ENCODE measurements at places on chromosomes 12 and 14. TPM values are rescaled to one million over a fixed set of nuclear protein-coding genes. Genes with fewer than 3 reads are reported as not detected.

- H3K36me3 ChIP-seq: no peaks in the 10 kb centered on the region
- H3K27ac ChIP-seq: no peak overlapping the region
- DNase-seq: no peak
- no peaks in the 10 kb centered on the region for H3K27me3 ChIP-seq
Observed at GRCh38 chr14:73834261-73834625, 17.4 kb upstream of the PTGR2 start.

DNA sequence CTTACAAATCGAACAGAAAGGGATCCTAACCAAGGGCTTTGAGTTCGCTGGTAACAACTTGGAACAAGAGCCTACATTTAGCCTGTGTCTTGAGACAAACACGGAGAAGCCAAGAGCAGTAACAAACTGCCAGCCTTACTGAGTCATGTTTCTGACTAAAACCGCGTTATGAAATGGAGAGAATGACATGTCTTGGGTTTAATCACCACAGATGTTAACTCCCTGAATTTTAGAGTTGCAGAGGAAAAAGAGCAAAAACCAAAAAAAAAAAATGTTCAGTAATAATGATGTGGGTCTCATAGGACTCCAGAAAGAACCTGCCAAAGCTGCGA, 1.0 kb downstream of the BLTP3B start:
- no peak overlapping the region for H3K27ac ChIP-seq
- H3K27me3 ChIP-seq: no peaks in the 10 kb centered on the region
- peaks cover 9% of the 10 kb centered on the region for H3K36me3 ChIP-seq
- H3K4me1 ChIP-seq: peaks cover 4% of the 10 kb centered on the region
- H3K4me3 ChIP-seq: peak overlapping the region; percentile 89

DNA sequence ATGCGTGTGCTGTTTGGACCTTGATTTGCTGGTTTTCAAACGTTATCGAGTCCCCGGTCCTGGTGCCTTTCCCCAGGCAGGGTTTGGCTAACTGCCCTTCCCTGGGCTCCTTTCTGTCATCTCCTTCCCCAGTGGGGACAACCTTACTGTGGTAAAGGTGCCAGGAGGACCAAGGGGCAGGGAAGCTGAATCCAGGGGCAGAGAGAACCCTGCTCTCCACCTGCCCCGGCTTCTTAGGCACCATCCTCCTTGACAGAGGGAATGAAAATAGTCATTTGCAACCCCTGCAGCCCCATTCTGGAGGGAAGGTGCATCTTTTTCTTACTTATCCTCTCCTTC, 5.0 kb downstream of the CEBPE start:
- no peaks in the 10 kb centered on the region for H3K4me1 ChIP-seq
- H3K36me3 ChIP-seq: no peaks in the 10 kb centered on the region
- peaks cover 18% of the 10 kb centered on the region for H3K27me3 ChIP-seq
- H3K27ac ChIP-seq: no peak overlapping the region

GRCh38 chr12:31363831-31364230, 37.9 kb upstream of the SINHCAF start:
- H3K4me3 ChIP-seq: no peak overlapping the region
- H3K27ac ChIP-seq: no peak overlapping the region
- no peaks in the 10 kb centered on the region for H3K36me3 ChIP-seq
- no peaks in the 10 kb centered on the region for H3K27me3 ChIP-seq

DNA sequence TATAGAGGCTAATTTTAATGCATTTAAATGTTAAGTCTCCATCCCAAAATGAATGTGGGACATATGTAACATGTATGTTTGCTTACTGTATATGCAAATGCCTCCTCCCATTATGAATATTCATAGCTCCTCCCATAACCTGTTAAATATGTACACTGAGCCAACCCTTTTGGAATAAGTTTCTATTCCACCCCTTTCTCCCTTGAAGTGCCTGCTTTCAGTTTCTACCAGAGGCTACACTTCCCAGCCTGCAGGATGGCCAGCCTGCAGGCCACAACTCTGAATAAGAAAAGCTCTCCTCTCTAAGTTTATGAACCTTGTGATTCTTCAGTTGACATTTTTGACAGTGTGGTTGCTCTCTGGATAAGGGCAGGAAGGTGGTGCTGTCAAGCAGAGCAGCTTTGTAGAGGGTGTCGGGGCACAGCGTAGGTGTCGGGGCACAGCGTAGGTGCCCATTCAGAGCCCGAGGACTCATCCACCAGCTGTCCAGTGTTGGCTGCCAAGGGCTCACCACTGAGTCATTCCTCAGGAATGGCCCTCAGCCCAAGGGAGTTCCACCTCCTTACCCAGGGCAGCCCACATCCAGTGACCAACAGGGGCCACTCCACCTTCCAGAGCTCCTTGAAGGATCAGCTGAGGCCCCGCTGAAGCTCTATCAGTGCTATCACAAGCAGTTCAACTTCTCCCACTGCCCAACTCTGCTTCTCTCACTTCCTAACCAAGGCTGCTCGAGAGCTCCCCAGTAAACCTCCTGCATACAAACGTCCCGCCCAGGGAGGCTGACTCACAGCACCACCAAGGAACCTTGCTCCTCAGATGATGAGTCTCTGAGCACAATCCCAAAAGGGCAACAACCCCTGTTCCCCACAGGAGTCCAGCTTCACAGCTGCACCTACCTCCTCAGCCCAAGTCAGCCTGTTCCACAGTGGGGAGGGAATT, 31.4 kb downstream of the VWF start:
- H3K4me1 ChIP-seq: peaks cover 6% of the 10 kb centered on the region
- no peak overlapping the region for H3K27ac ChIP-seq
- peak; percentile 84 for DNase-seq
- no peak overlapping the region for H3K4me3 ChIP-seq
- H3K36me3 ChIP-seq: peaks cover 28% of the 10 kb centered on the region

- DNase-seq: peak; percentile 53
- H3K27me3 ChIP-seq: no peaks in the 10 kb centered on the region
- peak overlapping the region; percentile 43 for H3K27ac ChIP-seq
- peak overlapping the region; percentile 57 for H3K4me3 ChIP-seq
Observed at GRCh38 chr14:66009089-66009488, 477.1 kb upstream of the CCDC196 start.

- no peak overlapping the region for H3K4me3 ChIP-seq
- no peaks in the 10 kb centered on the region for H3K27me3 ChIP-seq
- DNase-seq: peak; percentile 94
- no peaks in the 10 kb centered on the region for H3K36me3 ChIP-seq
- H3K4me1 ChIP-seq: no peaks in the 10 kb centered on the region
- H3K27ac ChIP-seq: no peak overlapping the region
Observed at GRCh38 chr14:56491299-56492285, 88.0 kb upstream of the TMEM260 start.

DNA sequence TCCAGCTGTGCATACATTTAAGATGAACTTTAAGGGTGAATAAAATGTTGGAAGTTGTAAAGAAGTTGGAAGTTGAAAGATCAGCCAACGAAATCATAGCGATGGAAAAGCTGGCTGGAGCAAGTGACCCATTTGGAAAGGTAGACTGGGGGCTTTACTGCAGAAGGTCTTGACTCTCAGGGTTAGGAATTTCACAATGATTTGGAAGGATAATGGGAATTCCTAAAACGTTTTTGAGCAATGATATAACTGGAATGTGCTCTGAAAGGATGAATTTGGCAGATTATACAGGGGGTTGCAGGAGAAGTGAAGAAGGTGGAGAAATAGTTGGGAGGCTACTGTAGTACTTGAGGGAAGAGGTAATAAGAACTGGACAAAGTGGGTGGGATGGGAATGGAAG, 27.4 kb downstream of the EMP1 start:
- H3K27me3 ChIP-seq: no peaks in the 10 kb centered on the region
- no peaks in the 10 kb centered on the region for H3K36me3 ChIP-seq
- no peak for DNase-seq
- peaks cover 2% of the 10 kb centered on the region for H3K4me1 ChIP-seq
- no peak overlapping the region for H3K27ac ChIP-seq

DNA sequence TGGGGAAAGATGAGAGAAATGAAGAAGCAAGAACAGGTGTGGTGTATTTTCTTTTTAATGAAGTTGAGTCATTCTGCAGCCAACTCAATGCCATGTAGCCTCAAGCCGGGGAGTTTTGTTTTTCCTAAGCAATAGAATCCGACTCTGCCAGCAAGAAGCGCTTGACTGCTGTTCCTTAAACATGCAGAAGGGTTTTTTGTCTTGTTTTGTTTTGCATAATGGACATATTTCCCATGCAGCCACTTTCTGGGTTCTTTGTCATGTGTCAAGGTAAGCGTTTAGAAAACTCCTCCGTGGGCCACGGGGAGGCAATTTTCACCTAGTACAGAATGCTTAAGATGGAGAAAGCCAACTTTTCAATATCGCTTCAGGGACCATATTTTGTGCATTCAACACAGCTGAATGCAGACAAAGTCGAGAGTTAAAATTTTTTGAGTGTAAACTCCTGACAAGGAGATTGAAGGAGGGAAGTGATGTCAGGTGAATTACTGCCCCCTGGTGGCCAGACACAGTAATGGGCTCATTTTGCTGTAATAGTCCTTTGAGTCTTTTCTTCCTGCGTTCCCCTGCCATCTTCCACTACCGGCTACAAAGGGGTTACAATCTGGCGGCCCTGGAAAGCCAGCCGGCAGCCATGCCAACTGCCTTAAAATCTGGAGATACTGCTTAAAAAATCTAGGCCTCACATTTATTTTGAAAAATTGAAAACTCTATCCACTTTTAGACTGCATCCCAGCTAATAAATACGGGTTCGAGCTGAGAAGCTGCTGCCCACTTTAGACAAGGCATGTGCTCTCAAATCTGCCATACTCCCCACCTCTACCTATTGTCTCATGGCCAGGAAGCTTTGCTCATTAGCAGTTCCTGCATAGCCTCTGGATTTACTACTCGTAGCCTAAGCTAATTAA, 3.2 kb upstream of the FICD start:
- peak; percentile 95 for DNase-seq
- H3K4me3 ChIP-seq: no peak overlapping the region
- no peak overlapping the region for H3K27ac ChIP-seq
- peaks cover 4% of the 10 kb centered on the region for H3K4me1 ChIP-seq
- no peaks in the 10 kb centered on the region for H3K27me3 ChIP-seq

DNA sequence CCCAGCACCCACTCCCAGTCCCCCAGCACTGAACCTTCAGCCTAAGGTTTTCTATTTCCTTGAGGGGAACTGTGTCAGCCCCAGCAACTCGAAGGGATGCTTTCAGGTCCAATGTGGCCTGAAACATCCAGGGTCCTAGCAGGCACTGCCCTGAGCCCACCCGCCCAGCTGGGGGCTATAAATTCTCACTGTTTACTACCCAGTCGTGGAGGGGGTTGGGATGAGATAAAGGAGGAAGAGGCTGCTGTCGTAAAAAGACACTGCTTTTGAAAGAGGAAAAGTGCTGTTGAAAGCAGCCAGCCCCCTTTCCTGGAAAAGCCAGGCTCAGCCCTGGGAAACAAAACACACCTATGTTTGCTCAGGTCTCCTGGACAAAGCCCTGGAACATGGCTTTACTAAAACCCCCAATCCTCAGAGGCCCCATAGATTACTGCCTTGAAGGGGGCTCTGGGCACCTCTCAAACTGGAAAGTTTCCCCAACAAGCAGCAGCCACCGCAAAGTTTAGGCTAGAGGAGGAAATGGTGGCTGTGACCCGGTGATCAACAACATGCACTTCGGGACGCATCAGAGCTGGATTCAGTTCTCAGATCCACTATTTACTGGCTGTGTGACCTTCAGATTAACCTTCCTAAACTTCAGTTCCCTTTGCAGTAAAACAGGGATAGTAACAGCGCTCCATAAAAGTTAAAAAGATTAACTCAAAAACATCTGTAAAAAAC, 51.0 kb downstream of the ACTN1 start:
- no peaks in the 10 kb centered on the region for H3K27me3 ChIP-seq
- peaks cover 71% of the 10 kb centered on the region for H3K36me3 ChIP-seq
- no peak overlapping the region for H3K27ac ChIP-seq
- no peak overlapping the region for H3K4me3 ChIP-seq
- no peak for DNase-seq
- H3K4me1 ChIP-seq: peaks cover 8% of the 10 kb centered on the region

DNA sequence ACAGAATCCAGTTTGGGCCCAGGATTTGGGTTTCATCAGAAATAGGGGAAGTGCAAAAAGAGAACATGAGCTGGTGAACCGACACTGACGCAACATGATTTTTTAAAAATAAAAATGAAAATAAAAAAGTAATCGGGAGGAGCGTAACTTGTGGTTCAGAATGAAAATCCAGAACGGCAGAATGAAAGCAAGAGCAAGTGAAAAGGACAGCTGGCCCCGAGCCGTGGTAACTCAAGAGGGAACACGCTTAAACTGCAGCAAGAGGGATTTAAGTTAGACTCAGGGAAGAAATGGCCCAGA, 1.6 kb downstream of the SLC6A12 start:
- H3K36me3 ChIP-seq: no peaks in the 10 kb centered on the region
- no peak overlapping the region for H3K4me3 ChIP-seq
- peaks cover 21% of the 10 kb centered on the region for H3K4me1 ChIP-seq

DNA sequence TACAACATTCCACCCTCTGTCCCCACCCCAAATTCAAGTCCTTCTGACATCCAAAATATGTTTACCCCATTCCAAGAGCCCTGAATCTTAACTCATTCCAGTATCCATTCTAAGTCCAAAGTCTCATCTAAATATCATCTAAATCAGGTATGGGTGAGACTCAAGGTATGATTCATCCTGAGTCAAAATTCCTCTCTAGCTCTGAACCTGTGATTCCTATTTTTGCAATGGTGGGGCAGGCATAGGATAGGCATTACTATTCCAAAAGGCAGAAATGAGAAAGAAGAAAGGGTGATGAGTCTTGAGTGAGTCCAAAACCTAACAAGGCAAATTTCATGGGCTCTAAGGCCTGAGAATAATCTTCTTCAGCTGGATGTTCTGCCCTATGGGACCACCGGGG, 140.3 kb upstream of the FAR2 start:
- no peak for DNase-seq
- H3K4me1 ChIP-seq: peaks cover 4% of the 10 kb centered on the region
- no peaks in the 10 kb centered on the region for H3K27me3 ChIP-seq
- no peak overlapping the region for H3K27ac ChIP-seq
- H3K4me3 ChIP-seq: no peak overlapping the region
- no peaks in the 10 kb centered on the region for H3K36me3 ChIP-seq

GRCh38 chr12:132030367-132031038, 80.8 kb downstream of the EP400 start:
- peaks cover 89% of the 10 kb centered on the region for H3K36me3 ChIP-seq
- no peak for DNase-seq
- no peak overlapping the region for H3K4me3 ChIP-seq
- no peaks in the 10 kb centered on the region for H3K27me3 ChIP-seq
- no peak overlapping the region for H3K27ac ChIP-seq
- H3K4me1 ChIP-seq: no peaks in the 10 kb centered on the region

- H3K27me3 ChIP-seq: no peaks in the 10 kb centered on the region
- DNase-seq: no peak
- H3K27ac ChIP-seq: no peak overlapping the region
- no peaks in the 10 kb centered on the region for H3K4me1 ChIP-seq
- peaks cover 92% of the 10 kb centered on the region for H3K36me3 ChIP-seq
- no peak overlapping the region for H3K4me3 ChIP-seq
Observed at GRCh38 chr12:95710386-95710785, 80.2 kb downstream of the NTN4 start.

The CLEC4D gene
- 0.70 TPM for total RNA-seq

The ADCY6 gene
- total RNA-seq: 58.6 TPM

The ERP27 gene
- 0.22 TPM for total RNA-seq

The PPP1R1A gene
- 13.4 TPM for total RNA-seq

The LRIG3 gene
- 324 TPM for total RNA-seq

The VDR gene
- 0.04 TPM for total RNA-seq

Data from endodermal cell (in vitro differentiated cells).